ENCODE measurements at places on chromosomes 5 and 9.

GRCh38 chr5:151584057-151584937 lies 6.8 kb downstream of the FAT2 start:
- DNase-seq: no peak

DNA sequence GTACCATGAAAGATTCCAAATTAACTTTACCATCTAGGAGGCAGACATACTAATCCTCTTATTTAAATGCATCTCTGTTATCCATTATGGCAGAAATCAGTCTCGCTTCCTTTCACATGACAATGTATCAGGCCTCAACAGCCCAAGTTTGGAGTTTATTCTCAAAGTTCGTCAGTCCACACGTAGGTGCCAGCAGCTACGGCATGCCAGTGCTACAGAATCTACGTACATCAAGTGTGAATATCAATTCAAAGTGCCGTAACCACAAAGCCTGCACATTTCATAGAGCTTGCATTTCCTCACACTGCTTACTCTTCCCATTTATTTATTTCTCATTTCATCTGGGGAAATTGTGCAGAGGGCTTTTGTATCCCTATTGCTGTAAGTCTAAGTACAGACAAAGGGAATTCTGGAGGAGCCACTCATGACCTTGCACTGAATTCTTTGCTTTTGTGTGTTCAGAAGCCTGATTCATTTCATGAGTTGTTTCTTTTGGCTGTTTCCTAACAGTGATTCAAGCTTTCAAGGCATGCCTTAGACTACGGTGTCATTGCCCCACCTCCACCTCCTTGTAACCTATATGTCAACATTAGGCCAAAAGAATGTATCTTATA lies 10.0 kb downstream of the ENC1 start:
- DNase-seq: no peak

DNA sequence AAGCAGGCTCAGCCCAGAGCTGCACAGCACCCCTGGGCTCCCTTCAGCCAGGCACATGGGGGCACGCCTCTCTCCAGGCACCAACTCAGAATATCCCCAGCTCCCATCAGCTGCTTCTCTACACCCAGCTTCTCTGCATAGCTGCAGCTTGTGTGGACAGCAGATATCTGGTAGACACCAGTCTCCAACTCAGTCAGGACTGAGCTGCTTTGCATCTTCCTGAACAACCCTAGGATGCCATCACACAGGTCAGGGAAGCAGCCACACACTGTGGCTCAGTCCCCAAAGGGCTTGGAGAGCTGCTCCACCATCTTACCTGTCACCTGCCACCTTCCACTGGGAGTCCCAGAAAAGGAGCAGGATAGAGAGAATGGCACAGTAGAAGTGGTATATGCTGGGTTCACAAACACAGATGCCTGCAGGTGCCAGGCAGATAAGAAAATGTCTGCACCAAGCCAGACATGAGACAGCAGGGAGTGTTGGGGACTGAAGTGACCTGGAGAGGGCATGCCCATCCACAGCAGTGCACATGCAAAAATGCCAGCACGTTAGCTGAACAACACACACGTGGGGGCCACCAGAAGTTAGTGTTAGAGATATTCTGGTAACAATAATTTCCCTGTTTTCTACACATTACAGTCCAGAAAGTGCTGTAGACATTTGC lies 42.0 kb downstream of the THBS4 start:
- DNase-seq: no peak

GRCh38 chr9:33619666-33620404 lies 95.8 kb downstream of the ANKRD18B start:
- no peak for DNase-seq

DNA sequence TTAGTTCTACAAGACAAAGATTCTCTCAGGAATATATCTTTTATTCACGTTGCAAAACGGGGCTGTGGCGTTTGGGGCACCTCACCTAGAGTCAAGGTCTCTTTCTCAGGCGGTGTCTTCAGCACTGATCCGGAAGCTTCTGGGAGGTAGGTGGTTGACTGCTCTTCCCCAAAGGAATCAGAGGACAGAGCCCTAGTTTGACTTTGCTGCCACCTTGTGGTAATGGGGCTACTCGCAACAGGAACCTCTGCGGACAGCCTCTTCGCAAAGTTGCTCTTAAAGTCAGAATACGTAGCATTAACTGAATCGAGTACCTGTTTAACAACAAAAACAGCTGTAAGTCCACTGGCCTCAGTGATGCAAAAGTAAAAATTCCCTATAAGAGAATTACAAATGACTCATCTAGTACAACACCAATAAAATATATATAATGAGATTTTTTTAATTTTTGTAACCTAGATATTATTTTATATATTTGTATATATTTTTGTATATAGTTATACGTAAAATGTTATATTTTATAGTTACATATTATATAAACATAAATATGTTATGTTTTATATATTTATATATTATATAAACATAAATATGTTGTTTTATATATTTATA lies 13.3 kb upstream of the GPX8 start:
- DNase-seq: peak; percentile 62

GRCh38 chr9:126620478-126620877 lies 6.8 kb downstream of the LMX1B start:
- DNase-seq: no peak

DNA sequence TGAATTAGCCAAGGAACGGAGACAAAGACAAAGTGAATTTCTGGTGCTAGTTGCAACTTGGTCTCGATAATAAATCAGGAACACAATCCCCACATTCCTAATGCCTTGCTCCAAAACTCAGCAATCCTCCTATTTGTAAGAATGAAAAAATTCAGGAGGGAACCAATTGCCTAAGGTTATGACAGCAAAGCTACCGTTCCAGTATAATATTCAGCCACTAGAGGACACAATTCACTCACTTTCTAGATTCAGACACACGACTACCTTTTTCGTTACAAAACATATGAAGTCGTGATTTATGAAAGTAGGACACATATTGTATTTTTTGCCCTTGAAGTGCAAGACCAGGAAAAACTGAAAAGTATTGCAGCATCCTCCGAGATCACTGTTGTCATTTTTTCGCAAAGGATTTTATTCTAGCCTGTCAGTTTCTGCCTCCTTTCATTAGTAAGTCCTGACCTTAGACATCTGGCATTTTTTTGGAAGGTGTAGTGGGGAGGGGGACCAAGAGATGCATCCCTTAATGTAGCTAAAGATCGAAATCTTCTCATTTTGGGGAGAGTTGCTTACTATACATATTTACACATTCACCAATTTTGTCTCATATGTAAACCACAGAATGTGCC lies 133.1 kb downstream of the DOCK8 start:
- no peak for DNase-seq

DNA sequence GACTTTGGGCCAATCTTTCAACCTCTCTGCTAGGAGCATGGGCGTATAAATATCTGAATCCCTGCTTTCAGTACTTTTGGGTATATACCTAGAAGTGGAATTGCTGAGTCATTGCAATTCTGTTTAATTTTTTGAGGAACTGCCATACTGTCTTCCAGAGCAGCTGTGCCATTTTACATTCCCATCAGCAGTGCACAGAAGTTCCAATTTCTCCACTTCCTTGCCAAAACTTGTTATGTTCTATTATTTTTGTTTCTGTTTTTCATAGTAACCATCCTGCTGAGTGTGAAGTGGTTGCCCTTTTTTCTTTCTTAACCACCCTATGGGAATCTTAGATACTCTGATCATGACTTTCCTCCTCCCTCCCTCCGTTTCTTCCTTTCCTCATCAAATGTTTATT lies 11.1 kb upstream of the CCIN start:
- no peak for DNase-seq

- no peak for DNase-seq
These were observed 79.3 kb upstream of the PRLR start for GRCh38 chr5:35309365-35310130.

DNA sequence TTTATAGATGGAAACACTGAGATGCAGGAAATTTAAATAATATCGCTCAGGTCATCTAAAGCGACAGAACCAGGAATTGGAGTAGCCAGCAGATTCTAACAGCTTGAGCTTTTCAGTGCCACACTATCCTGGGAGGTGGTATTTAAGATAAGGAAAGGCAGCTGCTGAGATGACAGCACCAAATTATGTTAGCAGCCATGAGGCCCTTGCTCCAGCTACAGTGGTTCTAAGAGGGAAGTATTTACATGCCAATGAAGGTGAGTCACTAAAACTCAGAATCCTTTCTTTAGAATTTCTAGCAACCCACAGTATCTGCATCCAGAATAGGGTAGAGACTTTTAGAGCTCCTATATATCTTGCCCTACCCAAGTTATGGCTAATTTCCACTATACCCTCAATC lies 127.0 kb upstream of the VLDLR start:
- DNase-seq: no peak

- no peak for DNase-seq
These were observed 53.6 kb downstream of the C9orf50 start for GRCh38 chr9:129567329-129567728.

DNA sequence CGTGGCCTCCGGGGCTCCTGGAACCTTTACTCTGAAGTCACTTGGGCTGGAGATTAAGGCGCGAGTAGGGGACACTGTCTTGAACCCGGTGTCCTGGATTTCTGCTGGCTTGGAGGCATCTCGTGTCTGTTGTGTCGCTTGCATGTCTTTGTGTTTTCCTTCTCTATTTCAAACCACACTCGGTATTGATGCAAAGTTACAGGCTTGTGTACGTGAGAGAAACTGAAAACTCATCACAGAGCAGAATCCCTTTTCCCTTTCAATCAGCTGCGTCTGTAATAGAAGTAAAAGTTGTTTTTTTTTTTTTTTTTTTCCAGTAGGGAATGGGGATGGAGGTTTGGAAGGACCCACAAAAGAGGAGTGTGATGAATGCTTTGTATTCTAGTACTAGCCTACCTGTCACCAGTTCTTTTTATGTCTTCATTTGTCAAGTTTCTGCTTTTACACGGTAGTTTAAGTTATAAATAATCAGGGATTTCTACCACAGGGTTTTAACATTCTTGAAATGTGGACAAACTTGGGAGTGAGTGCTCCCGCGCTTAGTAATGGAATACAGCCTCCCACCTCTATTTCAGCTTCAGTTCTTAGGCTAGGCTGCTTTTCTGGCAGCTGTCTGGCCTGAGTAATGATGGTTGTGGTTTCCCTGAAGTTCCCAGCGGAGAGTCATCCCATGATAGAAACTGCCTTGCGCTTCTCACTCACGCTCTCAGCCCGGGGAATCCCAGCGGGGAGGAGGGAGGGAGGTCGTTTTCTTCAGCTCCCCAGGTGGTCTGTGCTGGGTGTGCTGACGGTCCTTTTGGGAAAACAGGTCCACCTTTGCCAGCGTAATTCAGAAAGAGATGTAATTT lies 763 bp downstream of the TJP2 start:
- no peak for DNase-seq

- DNase-seq: no peak
These were observed 47.8 kb upstream of the TGFBR1 start for GRCh38 chr9:99056886-99057664.

- no peak for DNase-seq
These were observed 9.0 kb downstream of the CCDC69 start for GRCh38 chr5:151214614-151215545.

DNA sequence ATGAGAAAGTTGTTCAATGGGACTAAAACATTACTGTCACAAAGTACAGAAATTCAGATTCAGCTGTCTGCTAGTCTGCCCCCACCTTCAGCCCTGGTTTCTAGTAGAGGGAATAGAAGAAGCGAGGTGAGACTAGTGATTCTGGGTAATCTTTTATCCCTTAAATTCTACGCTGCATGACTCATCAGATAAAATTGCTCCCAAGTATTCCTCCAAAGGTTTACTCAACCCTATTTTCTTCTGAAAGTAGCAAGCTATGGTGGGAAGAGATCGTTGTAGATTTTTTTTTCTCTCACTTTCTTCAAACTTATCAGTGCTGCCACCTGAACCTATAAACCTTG lies 318.9 kb upstream of the RIOK2 start:
- DNase-seq: no peak

GRCh38 chr9:37010180-37010579 lies 23.9 kb downstream of the PAX5 start:
- DNase-seq: no peak

DNA sequence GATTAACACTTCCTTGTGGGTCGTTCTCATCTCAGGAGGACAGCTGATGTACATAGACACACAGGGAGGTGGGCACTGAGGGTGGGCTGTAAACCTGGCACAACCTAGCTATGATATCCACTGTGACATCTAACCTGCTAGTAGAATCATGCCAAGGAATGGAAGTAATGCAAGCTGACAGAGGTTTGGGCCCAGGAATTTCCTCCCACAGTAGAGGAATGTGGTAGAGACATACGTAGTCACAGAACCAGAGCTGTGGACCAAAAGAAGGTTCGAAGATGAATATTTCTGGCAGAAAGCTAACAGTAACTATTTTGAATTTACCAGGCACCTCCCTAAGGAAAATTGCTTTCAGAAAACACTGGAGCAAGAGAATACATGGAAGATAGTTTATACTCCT lies 15.2 kb upstream of the DNAJC25 start:
- no peak for DNase-seq

DNA sequence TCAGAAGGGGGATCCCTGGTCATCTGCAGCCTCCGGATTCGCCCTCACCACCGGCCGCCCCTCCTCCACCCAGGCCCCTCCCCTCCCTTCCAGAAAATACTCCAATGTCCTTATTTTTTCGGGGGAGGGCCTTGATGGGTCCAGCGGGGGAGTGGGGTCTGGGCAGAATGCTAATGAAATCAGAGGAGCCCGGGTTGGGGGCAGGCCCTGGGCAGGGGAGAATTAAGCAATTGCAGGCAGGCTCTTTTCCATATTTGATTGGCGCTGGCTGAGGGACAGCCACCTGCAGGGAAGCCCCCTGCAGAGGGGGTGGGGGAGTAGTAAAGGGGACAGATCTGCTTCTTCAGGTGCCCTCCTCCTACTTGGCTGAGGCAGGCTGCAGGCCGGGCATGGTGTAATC lies 21.3 kb downstream of the PRRX2 start:
- DNase-seq: no peak

- no peak for DNase-seq
These were observed 25.9 kb upstream of the SLC12A7 start for GRCh38 chr5:1137567-1138444.

- no peak for DNase-seq
These were observed 362.9 kb downstream of the CCDC171 start for GRCh38 chr9:15915711-15916110.

DNA sequence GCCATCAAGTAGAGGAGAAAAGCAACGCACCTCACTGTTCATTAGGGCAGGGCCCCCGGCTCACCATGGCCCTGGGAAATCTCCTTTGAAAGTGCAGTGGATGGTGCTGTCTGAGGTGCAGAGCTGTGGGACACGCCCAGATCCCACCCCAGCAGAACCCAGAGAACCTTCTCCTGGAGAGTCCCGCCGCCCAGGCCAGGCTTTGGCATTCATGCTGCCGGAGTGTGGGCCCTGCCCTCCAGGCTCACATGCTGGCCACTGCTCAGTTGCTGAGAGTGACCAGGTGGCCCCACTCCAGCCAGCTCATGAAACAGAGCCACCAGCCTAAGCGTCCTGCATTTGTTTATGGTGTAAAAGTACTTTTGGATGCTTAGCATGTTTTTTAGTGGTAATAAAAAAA lies 23.8 kb upstream of the LRRC14B start:
- no peak for DNase-seq

GRCh38 chr5:58121391-58121790 lies 338.5 kb downstream of the PLK2 start:
- DNase-seq: no peak

Measured in left ventricle myocardium inferior (tissue), 1 donor.